HFFc6 (cell line): ENCODE measurements at places on chromosomes 16 and 17. TPM values are rescaled to one million over a fixed set of nuclear protein-coding genes. Genes with fewer than 3 reads are reported as not detected.
A peak's percentile ranks its signal among the peaks of the same experiment; 100 is the strongest.

DNA sequence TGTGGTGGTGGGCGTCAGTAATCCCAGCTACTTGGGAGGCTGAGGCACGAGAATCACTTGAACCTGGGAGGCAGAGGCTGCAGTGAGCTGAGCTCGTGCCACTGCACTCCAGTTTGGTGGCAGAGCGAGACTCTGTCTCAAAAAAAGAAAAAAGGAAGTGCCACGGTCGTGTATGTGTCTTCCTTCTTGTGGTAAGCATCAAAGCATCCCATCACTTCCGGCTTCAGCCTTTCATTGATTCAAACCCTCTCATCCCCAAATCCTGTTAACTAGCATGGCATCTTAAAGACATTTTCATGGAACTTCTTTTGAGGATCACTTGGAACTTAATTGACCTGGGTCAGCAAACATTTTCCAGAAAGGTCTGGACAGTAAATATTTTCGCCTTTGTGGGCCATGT is 126.2 kb downstream of the CPPED1 start:
- H3K4me3 ChIP-seq = no peak overlapping the region
- peaks cover 89% of the 10 kb centered on the region for H3K4me1 ChIP-seq
- no peaks in the 10 kb centered on the region; the same call in 1 of the 2 replicates for H3K27me3 ChIP-seq

GRCh38 chr16:3999479-4000325 is 116.5 kb downstream of the ADCY9 start:
- peak overlapping the region; percentile 67 for H3K27ac ChIP-seq
- peak; percentile 9 for DNase-seq
- H3K4me3 ChIP-seq = peak overlapping the region; percentile 26; the same call in 1 of the 2 replicates
- peaks cover 17% of the 10 kb centered on the region for H3K4me1 ChIP-seq

GRCh38 chr16:46924402-46924801 is 40.2 kb downstream of the GPT2 start:
- DNase-seq = no peak
- H3K36me3 ChIP-seq = no peaks in the 10 kb centered on the region
- no peak overlapping the region for H3K4me3 ChIP-seq
- peaks cover 1% of the 10 kb centered on the region for H3K27me3 ChIP-seq

GRCh38 chr17:49742166-49742638 is 21.7 kb downstream of the FAM117A start:
- H3K27me3 ChIP-seq = peaks cover 33% of the 10 kb centered on the region
- no peak overlapping the region for H3K4me3 ChIP-seq
- no peak overlapping the region for H3K27ac ChIP-seq
- H3K4me1 ChIP-seq = no peaks in the 10 kb centered on the region
- H3K36me3 ChIP-seq = no peaks in the 10 kb centered on the region; the same call in 1 of the 2 replicates

DOC2B gene
- total RNA-seq = not detected in 3 replicates

DNA sequence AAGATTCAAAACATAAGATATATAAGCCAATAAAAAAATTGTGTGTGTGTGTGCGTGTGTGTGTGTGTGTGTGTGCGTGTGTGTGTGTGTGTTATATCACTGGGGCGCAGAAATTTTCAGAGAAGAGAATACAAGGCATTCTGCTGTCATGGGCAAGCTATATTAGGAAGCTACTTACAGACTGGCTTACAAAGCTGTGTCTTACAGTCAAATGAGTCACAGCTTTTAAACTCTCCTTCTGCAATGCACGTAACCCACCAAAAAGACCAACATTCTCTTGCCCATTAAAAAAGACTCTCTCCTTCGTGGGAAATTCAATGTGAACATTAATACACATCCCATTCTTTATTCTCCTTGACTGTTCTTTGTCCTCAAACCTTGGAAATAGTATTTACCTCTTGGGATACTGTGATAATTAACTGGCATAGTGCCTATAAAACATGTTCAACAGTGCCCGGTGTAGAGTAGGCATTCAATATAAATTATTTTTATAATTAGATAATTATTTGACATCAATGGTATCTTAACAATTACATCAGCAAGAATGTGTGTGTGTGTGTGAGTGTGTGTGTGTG is 860.4 kb upstream of the SOX9 start:
- peak; percentile 33 for DNase-seq
- H3K36me3 ChIP-seq = no peaks in the 10 kb centered on the region
- no peaks in the 10 kb centered on the region; the same call in 1 of the 2 replicates for H3K27me3 ChIP-seq
- no peak overlapping the region for H3K27ac ChIP-seq
- no peaks in the 10 kb centered on the region for H3K4me1 ChIP-seq
- no peak overlapping the region for H3K4me3 ChIP-seq

- H3K4me3 ChIP-seq = no peak overlapping the region
- peaks cover 45% of the 10 kb centered on the region for H3K4me1 ChIP-seq
- no peaks in the 10 kb centered on the region for H3K27me3 ChIP-seq
- H3K27ac ChIP-seq = no peak overlapping the region
Observed at GRCh38 chr17:66633317-66633965, 201.5 kb upstream of the CACNG5 start.

DNA sequence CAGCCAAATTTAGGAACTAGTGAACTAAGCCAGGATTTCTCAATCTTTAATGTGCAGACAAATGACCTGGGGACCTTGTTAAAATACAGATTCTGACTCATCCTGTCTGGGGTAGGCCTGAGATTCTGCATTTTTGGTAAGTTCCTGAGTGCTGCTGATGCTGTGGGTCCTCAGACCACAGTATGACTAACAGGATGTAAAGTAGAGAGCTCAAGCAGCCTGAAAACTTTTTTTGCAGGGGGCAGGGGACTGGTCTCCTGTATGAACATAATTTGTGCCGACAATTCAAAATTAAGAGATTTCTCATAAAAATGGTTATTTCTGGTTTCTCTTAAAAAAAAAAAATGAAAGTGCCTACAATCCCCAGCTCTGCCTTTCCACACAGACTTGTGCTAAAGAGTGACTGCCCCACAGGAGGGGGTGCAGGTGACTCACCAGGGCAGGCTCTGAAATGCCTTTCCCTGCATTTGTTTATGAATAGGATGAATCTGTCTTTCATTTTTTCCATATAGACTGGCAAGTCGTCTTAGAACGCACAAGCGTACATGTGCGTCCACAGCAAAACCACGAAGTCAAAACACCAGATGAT is 271.5 kb downstream of the PHKB start:
- H3K4me3 ChIP-seq = peak overlapping the region; percentile 78
- peaks cover 4% of the 10 kb centered on the region; the same call in 1 of the 2 replicates for H3K36me3 ChIP-seq
- H3K4me1 ChIP-seq = peaks cover 62% of the 10 kb centered on the region
- H3K27ac ChIP-seq = peak overlapping the region; percentile 83
